Coronary artery (tissue), 2 donors: ENCODE measurements at places on chromosomes 1 and 21.

DNA sequence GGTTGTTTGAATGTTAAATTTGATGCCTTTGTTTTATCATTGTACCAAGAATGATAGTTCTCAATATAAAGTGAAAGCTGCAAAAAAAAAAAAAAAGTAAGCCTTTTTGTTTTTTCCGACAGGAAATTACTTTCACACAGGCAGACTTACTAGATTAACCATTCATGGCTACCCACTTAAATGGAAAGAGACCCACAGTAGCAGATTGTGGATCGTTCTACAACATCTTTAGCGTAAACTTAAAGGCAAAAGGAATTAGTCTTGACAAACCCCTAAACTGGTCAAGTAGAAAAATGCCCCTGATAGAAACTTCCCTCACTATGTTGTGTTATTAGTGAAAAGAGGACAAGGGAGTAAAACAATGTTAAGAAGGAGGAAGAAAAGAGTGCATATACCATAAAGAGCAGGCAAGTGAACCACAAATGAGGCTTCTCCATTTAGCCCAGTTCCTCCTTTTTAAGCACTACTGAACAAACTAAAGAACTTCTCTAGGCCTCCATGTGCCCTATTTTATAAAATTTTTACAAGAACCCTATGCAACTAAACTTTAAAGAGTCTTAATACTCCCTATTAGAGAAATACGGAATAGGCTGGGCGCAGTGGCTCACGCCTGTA lies 1560.3 kb downstream of the MRPL39 start:
- DNase-seq: no peak

DNA sequence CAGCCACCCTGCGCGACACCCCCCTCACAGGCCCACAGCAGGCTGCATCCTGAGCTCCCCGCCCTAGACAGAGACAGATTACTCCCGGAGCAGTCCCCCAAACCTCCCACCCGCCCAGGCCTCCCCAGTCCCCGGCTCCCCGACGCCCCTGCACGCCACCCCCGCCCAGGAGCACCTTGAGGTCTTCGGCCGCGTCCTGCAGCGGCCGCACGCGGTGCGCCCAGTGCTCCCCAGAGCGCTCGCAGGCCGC lies 731 bp downstream of the TRIM11 start:
- no peak for DNase-seq

- no peak for DNase-seq
Observed at GRCh38 chr1:214123061-214123784, 135.4 kb downstream of the PROX1 start.

DNA sequence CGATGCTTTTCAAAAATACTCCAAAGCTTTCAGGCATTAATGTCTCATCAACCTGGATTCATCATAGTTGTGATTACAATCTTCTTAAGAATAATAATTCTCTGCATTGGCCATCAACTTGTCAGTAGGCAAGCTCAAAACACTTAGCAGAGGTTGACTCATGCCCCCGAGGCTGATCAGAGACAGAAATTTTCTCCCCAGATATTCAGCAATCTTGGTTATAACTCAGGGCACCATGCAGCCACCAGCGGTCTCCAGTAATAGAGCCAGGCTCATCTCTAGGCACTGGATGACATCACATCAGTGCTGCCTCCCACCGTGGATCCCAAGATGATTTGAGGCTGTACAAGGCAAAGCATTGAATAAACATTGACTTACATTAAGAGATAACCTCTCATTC lies 14.3 kb upstream of the IFFO2 start:
- DNase-seq: no peak

GRCh38 chr1:152191260-152191659 lies 32.2 kb upstream of the RPTN start:
- DNase-seq: no peak

GRCh38 chr1:88736633-88737248 lies 52.7 kb downstream of the PKN2 start:
- DNase-seq: no peak

DNA sequence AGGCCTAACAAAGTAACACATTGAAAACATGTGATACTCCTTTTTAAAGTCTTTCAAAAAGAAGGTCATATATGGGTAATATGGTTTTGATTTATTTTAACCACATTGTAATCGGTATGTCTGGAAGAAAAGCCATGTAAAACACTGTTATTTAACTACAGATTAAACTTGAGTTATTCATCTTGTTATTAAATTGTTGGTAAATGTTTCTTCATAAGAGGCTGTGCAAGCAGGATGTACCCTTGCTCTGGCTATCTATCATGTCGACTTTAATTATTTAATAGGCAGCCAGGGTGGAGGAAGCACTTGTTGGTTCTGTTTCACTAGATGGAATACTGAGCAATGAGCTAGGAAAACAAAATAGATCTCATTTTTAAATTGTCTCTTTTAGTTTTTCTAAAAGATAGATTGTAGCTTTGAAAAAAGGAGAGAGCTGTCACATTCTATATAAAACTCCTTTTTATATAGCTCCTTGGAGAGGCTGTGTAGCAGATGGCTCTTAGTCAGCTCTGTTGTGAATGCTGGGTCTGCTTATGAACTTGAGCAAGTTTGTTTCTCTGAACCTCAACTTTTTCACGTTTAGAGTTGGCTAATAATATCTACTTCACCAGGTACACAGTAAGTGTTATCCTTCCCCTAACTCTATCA lies 39.5 kb downstream of the LRRC8B start:
- no peak for DNase-seq

GRCh38 chr1:72481420-72481970 lies 199.2 kb upstream of the NEGR1 start:
- no peak for DNase-seq

DNA sequence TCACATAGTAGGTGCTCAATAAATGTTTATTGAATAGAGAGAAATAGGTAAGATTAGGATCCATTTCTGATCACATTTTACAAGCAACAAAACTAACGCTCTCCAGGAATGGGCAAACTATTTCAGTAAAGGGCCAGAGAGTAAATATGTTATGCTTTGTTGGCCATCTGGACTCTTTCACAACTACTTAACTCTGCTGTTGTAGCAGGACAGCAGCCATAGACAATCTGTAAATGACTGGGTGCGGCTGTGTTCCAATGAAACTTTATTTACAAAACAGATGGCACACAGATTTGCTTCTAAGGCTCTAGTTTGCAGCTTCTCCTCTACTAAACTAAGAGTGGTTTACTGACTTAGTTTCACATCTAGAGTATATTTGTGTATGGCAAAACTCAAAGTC lies 83.0 kb upstream of the BACH1 start:
- no peak for DNase-seq
